Neural crest cell (in vitro differentiated cells): ENCODE measurements at places on chromosomes 12 and 14.

- DNase-seq = no peak
Measured at GRCh38 chr12:122202017-122202416, 1.5 kb upstream of the B3GNT4 start.

DNA sequence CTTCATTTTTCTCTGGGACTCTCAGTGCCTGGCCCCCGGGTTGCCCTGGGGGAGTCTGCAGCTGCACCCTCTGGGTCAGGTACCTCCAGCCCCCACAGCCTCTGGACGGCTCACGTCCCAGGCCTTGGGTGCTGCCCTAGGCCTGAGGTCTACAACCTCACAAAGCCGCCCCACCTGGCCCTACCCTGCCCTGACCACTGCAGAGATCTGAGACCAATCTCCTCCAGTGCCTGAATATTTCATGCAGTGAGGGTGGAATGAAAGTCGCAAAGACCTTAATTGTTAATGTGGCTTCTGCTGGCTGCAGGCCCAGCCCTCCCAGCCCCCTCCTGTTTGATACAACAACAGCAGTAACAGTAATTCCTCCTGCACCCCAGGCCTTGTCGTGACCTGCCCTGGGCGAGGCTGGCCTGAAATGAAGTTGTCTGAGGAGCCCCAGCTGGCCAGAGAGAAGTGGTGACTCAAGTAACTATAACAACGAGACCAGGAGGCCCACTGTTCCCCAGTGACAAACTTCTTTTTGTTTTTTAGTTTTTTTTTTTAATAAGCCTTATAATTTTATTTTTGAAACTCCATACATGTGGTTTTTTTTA lies 8.8 kb upstream of the CCDC85C start:
- no peak for DNase-seq

DNA sequence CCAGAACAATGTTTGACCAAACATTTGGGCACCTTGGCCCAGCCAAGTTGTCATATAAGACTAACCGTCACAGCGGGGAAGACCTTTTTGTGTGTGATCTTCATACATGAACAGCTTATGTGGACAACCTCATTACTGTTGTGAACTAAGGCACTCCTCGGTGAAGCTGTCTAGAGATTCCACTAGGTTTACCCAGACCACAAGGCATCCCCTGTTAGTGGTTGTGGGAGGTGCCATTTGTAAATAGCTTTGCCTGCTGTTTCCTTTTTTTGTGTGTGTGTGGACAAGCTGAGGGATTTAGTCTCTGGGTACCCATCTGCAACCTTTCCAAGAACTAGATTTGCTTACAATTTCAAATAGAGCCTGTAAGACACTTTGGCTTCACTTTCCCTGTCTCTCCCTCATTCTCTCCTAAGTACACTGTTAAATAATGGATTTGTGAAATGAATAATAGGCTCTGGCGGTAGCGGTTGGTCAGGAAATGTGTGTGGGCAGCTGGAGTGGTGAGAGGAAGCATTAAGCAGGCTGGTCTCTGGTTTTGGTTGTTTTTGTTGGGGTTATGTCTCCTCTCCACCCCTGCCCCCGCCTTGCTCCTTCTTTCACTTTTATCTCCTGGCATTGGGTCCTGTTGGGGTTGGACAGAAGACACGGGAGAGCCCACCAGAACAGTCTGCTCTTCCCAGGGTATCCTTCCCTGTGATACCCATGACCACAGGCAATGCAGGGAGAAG lies 727.6 kb downstream of the VRK1 start:
- no peak for DNase-seq

DNA sequence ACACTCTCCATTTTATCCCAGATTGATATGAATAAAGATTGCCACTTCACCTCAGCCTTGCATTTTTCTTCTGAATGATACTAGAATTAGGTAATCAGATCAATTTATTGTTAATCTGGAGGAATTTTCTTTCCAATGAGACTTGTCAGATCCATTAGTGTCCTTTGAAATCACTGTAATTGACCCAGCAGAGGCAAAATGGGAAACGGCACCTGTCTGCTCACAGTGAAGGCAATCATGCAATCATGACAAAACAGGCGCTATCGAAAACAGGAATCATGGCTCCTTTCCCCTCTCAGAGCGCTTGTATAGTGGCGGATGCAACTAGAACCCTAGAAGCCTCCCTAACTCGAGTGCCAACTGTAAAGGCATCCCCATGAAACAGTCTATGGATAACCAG lies 417.6 kb downstream of the GALC start:
- no peak for DNase-seq

GRCh38 chr12:29611906-29612305 lies 114.4 kb upstream of the OVCH1 start:
- no peak for DNase-seq

- no peak for DNase-seq
Measured at GRCh38 chr12:132185705-132186104, 41.4 kb downstream of the NOC4L start.

GRCh38 chr12:568486-568885 lies 94.8 kb downstream of the NINJ2 start:
- DNase-seq = no peak

DNA sequence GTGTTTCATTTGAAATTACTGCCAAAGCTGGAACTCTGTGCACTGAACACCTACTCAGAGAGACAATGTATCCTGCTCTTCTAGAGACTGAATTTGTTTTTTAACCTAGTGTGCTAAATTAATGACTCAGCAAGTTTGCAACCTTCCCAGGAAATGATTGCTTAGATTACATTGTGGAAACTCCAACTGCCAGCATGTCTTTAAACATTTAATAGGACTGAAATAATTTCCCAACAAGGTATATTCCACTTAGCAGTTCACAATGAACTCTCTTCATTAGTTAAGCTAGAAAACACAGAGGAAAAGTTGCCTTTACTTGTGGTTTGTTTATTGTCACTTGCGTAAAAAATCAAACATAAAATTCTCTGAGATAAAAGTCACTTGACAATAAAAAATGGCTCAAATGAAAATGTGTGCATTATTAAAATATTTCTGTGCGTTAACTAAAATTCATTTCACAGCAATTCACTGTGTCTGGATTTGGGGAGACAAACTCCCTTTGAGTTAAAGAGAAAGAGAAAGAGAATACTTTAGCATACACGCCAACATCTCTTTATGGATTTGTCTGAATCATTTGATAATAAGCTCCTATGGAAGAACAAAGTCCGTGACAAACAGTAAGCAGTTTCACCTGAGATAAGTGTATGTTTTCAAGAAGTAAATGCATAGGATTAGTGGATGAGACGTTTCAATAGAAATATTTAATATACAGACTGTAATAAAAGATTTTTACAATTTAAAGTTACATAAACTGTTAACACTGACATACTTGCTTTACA lies 284.0 kb downstream of the PRKD1 start:
- no peak for DNase-seq

- no peak for DNase-seq
Measured at GRCh38 chr12:126362493-126362892, 1297.3 kb downstream of the AACS start.

DNA sequence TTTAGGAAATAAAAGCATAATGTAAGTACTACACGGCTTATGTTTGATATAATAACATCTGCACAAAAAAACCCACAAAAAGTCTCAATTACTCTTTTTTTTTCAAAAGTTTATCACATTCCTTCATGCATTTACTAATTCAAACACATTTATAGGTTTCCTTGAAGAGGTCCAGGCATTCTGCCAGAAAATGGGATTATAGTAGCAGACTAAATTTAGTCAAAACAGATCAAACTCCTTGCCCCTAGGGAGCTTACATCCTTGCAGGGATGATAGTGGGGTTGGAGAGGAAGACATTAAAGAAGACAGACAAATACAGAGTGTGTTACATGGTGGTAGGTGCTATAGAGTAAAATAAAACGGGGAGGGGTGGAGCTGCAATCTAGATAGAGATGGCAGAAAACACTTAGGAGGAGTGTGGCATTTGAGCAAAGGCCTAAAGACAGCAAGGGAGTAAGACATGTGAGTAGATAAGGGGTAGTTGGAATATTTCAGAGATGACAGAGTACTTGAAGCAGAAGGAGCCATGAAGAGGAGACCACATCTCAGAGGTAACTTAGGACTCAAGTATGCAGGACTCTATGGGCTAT lies 266.9 kb downstream of the PPFIA2 start:
- DNase-seq = no peak

GRCh38 chr12:6961278-6961694 lies 9.2 kb downstream of the PHB2 start:
- no peak for DNase-seq

GRCh38 chr14:105851716-105852377 lies 325.5 kb downstream of the TMEM121 start:
- DNase-seq = no peak

DNA sequence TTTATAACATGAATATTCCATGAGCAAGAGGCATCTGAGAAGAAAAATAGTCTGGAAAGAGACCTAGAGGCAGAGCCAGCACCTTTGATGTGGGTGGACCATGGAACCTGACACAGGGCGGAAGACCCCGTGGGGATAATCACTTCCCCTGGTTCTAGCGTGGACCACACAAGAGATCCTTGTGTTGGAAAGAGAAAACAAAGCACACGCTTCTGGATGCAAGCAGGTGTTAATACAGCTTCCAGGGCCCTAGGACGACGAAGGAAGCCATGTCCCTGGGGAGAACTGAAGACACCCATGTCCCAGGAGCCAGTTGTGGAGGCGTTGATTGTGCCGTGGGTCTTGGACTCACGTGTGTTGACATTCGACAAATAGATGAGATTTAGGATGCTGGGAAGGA lies 102.9 kb downstream of the ADGRD1 start:
- DNase-seq = no peak

GRCh38 chr12:124298685-124299410 lies 4.0 kb downstream of the RFLNA start:
- no peak for DNase-seq

DNA sequence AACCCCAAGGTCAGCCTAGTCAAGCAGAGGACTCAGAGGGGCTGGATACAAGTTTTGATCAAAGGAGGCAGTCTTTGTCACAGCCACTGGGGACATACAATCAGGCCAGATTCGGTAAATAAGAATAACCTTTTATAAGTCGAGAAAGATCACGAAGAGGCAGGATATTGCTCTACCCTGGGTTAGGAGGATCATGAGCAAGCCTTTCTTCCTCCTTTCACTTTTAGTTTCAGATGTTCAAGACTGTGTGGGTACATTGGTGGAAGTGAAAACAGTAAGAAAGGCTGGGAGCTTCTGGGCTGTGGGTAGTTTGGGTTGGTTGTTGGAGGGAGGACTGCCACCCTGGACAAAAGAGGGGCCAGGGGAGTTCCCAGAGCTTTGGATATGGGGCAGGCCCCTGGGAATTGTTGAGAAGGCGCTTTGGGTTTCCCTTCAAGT lies 127.7 kb downstream of the SNAPC1 start:
- DNase-seq = no peak

DNA sequence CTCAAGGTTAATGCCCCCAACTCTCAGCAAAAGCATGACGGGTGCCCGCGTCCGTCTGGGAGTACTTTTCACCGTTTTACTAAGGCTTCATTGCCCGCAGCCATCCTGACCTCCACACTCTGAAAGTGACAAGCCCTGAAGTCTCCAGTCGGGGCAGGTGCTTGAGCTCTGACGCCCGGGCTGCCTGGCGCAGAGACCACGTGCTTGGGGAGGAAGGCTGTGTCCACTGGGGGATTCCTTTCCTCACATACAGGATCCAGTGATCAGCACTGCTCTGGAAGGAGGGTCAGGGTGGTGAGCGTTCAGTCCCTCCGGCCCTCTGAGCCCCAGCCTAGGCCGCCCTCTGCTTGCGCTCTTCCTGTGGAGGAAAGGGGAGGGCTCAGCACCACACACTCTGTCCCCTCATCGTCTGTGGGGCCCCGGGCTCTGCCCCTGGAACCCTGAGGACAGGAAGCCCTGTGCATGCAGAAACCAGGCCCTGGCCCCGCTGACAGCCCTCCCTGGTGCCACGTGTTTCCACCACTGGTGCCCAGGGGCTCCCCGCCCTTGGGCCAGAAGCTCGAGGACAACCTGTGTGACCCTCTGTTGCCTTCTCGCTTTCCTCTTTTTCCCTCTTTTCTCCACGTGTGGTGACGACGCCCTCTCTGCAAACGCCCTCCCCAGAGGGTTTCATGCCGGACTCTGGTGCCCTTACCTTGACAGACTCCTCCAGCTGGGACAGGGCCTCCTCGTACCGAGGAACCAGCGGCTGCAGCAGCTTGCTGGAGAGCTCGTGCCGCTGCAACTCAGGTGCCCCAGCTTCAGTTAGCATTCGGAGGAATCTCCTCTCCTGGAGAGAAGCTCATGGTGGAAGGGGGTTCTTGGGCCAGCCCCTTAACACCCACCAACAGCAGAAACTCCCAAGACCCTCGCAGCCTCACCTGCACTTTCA lies 4.9 kb downstream of the DDX51 start:
- no peak for DNase-seq

DNA sequence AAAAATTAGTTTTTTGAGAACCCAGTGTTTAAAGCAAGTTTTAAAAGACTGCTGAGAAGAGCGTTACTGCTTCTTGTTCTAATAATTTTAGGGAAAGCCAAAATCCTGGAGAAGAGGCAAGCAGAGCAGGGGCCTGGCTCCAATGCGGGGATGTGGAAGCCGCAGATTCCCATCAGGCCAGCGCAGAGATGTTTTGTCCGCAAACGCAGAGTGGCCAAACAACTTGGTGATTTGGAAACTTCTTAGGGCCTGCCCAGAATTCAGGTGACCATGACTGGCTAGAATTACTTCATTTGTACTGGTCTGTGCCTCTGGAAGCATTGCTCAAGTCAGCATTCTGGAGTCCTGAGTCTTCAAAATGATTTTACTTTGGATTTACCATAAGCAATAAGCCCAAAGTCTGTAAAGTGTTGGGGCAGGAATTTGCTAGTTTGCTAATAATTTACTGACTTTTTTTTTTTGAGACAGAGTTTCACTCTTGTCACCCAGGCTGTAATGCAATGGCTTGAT lies 208.4 kb downstream of the PPM1H start:
- DNase-seq = no peak

- no peak for DNase-seq
Measured at GRCh38 chr12:88805692-88806091, 225.4 kb upstream of the KITLG start.

DNA sequence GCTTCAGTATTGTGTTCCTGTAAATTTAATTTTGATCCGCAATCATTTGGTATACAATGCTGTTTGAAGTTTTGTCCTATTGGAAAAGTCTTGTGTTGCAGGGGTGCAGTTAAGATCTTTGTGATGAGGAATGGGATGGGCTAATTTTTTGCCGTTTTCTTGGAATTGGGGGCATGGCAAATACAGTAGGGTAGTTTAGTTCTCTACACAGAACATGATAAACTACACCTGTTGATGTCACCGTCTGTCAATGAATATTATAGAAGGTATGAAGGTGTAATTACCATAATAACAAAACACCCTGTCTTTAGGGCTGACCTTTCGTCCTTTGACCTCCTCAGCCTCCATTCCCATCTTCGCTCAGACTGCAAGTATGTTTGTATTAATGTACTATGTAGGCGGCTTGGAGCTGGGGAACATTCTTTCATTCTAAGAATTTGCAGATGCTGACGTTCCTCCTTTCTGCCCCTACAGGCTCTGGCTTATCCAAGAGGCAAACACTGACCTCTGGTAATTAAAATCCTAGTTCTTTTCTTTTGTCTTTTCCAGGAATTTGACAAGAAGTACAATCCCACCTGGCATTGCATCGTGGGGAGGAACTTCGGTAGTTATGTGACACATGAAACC lies 1.7 kb downstream of the DYNLL1 start:
- no peak for DNase-seq
